ENCODE measurements at places on chromosomes 6 and 20. TPM values are rescaled to one million over a fixed set of nuclear protein-coding genes. Genes with fewer than 3 reads are reported as not detected.
A peak's percentile ranks its signal among the peaks of the same experiment; 100 is the strongest.

DNA sequence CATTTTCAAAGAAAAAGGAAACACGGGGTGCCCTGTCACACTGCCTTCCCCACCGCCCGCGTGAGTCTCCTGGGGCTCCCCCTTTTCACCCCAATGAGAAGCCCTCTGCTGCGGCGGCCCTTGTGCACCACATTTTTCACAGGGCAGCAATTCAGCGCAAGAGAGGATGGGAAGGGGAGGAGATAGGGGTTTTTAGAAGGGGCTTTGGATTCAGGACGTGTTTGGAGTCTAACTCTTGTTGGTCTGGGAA lies 726 bp upstream of the ARFGEF3 start:
- H3K4me3 ChIP-seq: peak overlapping the region; percentile 27
- H3K4me1 ChIP-seq: peaks cover 6% of the 10 kb centered on the region
- no peak for DNase-seq

GRCh38 chr20:44231713-44232468 lies 15.2 kb upstream of the GDAP1L1 start:
- H3K4me3 ChIP-seq: no peak overlapping the region
- no peak for DNase-seq
- H3K27me3 ChIP-seq: no peaks in the 10 kb centered on the region
- no peak overlapping the region for H3K27ac ChIP-seq
- no peaks in the 10 kb centered on the region for H3K36me3 ChIP-seq

- no peak for DNase-seq
- H3K4me1 ChIP-seq: no peaks in the 10 kb centered on the region
- no peaks in the 10 kb centered on the region for H3K27me3 ChIP-seq
- H3K4me3 ChIP-seq: no peak overlapping the region
- H3K27ac ChIP-seq: no peak overlapping the region
Measured at GRCh38 chr20:10916312-10916711, 242.5 kb upstream of the JAG1 start.

GRCh38 chr6:90167514-90168379 lies 128.9 kb downstream of the BACH2 start:
- no peak overlapping the region for H3K4me3 ChIP-seq
- no peak for DNase-seq
- no peaks in the 10 kb centered on the region for H3K4me1 ChIP-seq
- H3K27ac ChIP-seq: no peak overlapping the region
- H3K27me3 ChIP-seq: no peaks in the 10 kb centered on the region
- H3K36me3 ChIP-seq: no peaks in the 10 kb centered on the region

DNA sequence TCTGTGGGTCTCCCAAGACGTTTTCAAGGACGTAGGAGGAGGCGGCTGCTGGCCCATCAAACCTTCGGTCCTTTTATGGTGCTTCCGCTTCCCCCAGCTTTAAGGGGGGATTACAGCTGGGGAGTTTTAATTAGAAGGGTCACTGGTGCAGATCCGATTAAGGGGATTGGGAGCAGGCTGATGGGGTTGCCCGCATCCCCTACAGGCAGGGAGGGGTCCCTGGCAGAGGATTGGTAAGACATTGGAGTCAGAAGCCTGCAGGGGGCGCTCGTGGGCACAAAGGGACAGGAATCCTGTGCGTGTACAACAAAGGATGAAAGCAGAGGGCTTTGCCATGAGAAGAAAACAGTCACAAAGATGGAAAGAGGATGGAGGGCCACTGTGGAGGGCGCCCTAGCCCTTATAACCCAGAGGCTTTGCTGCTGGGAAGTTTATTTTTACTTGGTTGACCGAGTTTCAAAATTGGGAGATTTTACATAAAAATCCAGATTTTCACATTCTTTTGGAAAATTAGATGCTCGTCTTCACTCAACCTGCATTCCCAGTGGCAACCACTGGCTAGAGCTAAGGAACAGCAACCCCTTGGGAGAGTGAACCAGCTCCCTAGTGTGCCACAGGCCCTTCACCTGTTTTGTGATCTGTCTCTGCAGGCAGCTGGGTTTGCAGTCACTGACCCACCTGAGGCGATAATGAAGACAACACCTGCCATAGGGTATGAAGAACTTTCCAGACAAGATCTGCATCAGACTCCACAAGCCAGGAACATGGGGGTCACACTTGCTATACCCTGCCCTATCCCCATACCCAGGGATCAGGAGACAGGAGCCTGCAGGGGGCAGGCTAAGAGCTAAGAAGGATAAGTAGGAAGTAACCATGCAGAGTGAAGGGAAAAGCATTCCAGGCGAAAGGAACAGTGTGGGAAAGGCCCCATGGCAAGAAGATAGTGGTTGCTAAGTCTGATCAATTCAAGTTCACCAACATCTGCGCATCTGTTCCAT lies 97.7 kb downstream of the KCNB1 start:
- H3K4me3 ChIP-seq: no peak overlapping the region
- H3K4me1 ChIP-seq: no peaks in the 10 kb centered on the region
- peak; percentile 32 for DNase-seq
- H3K27ac ChIP-seq: no peak overlapping the region
- H3K36me3 ChIP-seq: no peaks in the 10 kb centered on the region

GRCh38 chr20:57953638-57954037 lies 243.8 kb upstream of the PMEPA1 start:
- H3K4me1 ChIP-seq: peaks cover 24% of the 10 kb centered on the region
- H3K27ac ChIP-seq: no peak overlapping the region
- no peak for DNase-seq
- no peaks in the 10 kb centered on the region for H3K27me3 ChIP-seq
- H3K36me3 ChIP-seq: no peaks in the 10 kb centered on the region
- no peak overlapping the region for H3K4me3 ChIP-seq

GRCh38 chr20:60587986-60588385 lies 629.8 kb downstream of the CDH26 start:
- H3K4me3 ChIP-seq: no peak overlapping the region
- no peaks in the 10 kb centered on the region for H3K4me1 ChIP-seq
- no peaks in the 10 kb centered on the region for H3K27me3 ChIP-seq
- H3K27ac ChIP-seq: no peak overlapping the region
- H3K36me3 ChIP-seq: no peaks in the 10 kb centered on the region
- DNase-seq: no peak

PEX3 gene
- polyA plus RNA-seq: 20.2 TPM

SMOC2 gene
- polyA plus RNA-seq: 15.9 TPM

ZC2HC1B gene
- polyA plus RNA-seq: not detected

DPPA5 gene
- polyA plus RNA-seq: not detected
